ENCODE measurements at places on chromosomes 4 and X.
A peak's percentile ranks its signal among the peaks of the same experiment; 100 is the strongest.

DNA sequence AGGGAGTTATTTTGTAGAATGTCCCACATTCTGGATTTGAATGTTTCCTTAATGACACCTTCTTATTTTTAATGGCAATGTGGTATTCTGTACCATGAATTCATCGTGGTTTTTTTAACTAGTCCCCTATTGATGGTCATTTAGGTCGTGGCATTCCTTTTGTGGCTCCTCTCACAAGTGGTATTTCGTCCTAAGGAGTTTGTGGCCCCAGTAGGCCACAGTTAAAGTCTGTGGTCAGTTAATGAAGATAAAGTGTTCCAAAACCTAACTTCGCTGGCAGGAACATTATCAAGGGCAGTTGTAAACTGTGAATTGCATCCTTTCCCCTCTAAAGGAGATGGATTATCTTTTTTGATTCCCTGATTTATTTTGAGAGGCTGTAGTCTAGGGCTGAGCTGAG, 133.2 kb downstream of the TMEM164 start:
- H3K4me1 ChIP-seq: no peaks in the 10 kb centered on the region
- H3K27ac ChIP-seq: no peak overlapping the region
- DNase-seq: no peak
- no peaks in the 10 kb centered on the region for H3K27me3 ChIP-seq

DNA sequence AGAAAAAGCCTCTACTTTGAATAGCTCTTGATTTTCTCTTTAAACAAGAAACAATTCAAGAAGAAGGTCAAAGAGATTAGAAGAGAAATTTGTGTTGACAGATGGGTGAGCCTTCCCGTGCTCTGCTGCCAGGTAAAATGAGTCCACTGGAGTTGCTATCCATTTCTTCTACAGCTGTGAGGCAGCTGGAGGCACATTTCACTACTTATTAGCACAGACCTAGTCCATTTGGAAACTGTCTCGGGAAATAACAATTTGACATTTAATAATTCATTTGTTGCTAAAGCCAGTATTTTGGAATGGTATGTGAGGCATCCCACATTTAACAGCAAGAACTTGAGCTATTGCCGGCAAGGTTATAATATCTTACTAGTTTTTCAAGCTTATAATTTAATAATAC, 396.8 kb upstream of the GRIA3 start:
- H3K4me3 ChIP-seq: no peak overlapping the region
- no peaks in the 10 kb centered on the region for H3K27me3 ChIP-seq
- no peak for DNase-seq
- H3K36me3 ChIP-seq: no peaks in the 10 kb centered on the region

DNA sequence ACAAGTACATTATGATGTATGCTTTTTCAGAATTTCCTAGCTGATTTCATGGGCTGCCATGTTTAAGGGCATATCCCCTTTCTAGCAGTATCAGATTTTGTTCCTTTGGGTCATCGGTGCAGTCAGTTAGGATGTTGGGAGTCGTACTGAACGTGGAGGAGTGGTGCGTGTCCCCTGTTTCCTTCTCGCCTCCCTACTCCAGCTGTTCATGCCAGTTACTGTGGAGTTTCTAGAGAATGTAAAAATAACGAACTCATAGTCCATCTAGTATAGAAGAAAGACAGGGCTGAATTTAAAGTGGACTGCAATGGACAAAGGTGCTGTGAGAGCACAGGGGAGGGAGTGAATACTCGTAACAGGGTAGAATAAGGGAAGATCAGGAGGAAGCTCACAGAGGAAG, 111.3 kb downstream of the CEP135 start:
- H3K27ac ChIP-seq: no peak overlapping the region
- H3K27me3 ChIP-seq: no peaks in the 10 kb centered on the region
- no peak overlapping the region for H3K4me3 ChIP-seq
- no peaks in the 10 kb centered on the region for H3K36me3 ChIP-seq
- no peaks in the 10 kb centered on the region for H3K4me1 ChIP-seq

- no peaks in the 10 kb centered on the region for H3K36me3 ChIP-seq
- no peak overlapping the region for H3K27ac ChIP-seq
- DNase-seq: no peak
- peaks cover 26% of the 10 kb centered on the region for H3K27me3 ChIP-seq
- no peak overlapping the region for H3K4me3 ChIP-seq
- no peaks in the 10 kb centered on the region for H3K4me1 ChIP-seq
These were observed 8.9 kb upstream of the BBS7 start for GRCh38 chr4:121879135-121879534.

DNA sequence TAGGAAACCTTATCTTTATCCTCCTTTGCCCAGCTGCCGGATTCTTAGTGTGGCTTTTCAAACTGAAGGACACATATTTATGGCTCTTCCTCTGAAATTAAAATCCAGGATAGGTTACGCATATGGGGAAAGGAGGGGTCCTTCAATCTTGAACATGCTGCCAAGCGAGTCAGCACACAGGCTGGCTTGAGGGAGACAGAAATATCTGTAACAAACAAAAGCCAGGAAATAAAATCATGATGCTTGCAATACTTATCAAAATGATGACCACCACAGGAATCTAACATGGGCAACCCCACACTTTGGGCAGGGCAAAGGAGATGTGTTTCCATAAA, 196.4 kb upstream of the LDB2 start:
- H3K4me3 ChIP-seq: no peak overlapping the region
- no peaks in the 10 kb centered on the region for H3K36me3 ChIP-seq
- no peak overlapping the region for H3K27ac ChIP-seq
- no peaks in the 10 kb centered on the region for H3K27me3 ChIP-seq
- no peak for DNase-seq
- H3K4me1 ChIP-seq: no peaks in the 10 kb centered on the region

- H3K4me3 ChIP-seq: no peak overlapping the region
- no peaks in the 10 kb centered on the region for H3K27me3 ChIP-seq
- no peak for DNase-seq
- H3K4me1 ChIP-seq: peaks cover 15% of the 10 kb centered on the region
These were observed 95.1 kb downstream of the TSPAN7 start for GRCh38 chrX:38656350-38656915.

- no peaks in the 10 kb centered on the region for H3K27me3 ChIP-seq
- no peaks in the 10 kb centered on the region for H3K36me3 ChIP-seq
- no peak for DNase-seq
These were observed 207.9 kb upstream of the FAT1 start for GRCh38 chr4:186931519-186931918.

- peaks cover 13% of the 10 kb centered on the region for H3K4me1 ChIP-seq
- H3K36me3 ChIP-seq: no peaks in the 10 kb centered on the region
- no peaks in the 10 kb centered on the region for H3K27me3 ChIP-seq
These were observed 2.5 kb upstream of the RS1 start for GRCh38 chrX:18674417-18674787.

- H3K36me3 ChIP-seq: no peaks in the 10 kb centered on the region
- H3K27ac ChIP-seq: no peak overlapping the region
- DNase-seq: no peak
- no peaks in the 10 kb centered on the region for H3K27me3 ChIP-seq
These were observed 403.2 kb upstream of the RASGEF1B start for GRCh38 chr4:81874661-81875515.

- no peak overlapping the region for H3K4me3 ChIP-seq
- H3K36me3 ChIP-seq: no peaks in the 10 kb centered on the region
- DNase-seq: no peak
- H3K27ac ChIP-seq: no peak overlapping the region
These were observed 6.5 kb upstream of the TMEM184C start for GRCh38 chr4:147610686-147611085.

DNA sequence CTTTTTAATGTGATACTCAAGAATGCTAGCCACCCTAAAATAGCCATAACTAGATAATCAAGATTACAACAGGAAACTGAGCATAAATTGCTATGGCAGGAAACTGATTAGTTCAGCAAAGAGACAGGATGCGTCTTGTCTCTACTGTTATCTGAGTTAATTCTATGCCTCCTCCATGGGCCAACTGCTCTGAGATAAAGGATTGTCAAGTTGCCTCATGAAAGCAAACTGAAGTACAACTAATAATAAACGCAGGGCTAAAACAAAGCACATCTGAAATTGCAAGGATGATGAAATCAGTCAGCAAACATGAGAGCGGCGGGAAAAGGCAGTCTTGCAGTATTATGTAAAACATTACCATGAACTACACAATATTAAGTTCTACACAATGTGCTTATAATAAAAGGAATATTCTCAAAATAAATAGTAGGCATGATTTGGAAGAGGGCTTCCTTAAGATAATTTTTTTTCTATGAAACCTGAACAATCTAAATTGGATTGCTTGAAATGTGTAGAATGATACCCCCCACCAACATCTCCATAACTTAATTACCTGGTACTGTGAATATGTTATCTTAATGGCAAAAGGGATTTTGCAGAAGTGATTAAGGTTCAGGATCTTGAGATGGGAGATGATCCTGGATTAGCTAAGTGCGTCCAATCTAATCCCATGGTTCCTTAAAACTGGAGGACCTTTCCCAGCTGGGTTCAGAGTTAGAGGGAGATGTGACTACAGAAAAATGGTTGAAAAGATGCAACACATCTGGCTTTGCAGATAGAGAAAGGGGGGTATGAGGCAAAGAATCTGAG, 65.9 kb downstream of the ANTXR2 start:
- peaks cover 38% of the 10 kb centered on the region for H3K36me3 ChIP-seq
- H3K27ac ChIP-seq: peak overlapping the region; percentile 86
- H3K27me3 ChIP-seq: no peaks in the 10 kb centered on the region

Data from DND-41 (cell line).